Stimulated activated CD4-positive, alpha-beta T cell treated with anti-CD3 and anti-CD28 coated beads, Interleukin-4, amount 100 ng/mL, for 4 hours (primary cell): ENCODE measurements at places on chromosomes 7 and 10.

GRCh38 chr10:82438277-82438676 is 563.3 kb downstream of the NRG3 start:
- no peak for DNase-seq

- DNase-seq: no peak
Observed at GRCh38 chr7:50474382-50475160, 24.4 kb upstream of the FIGNL1 start.

- DNase-seq: no peak
Observed at GRCh38 chr10:123847686-123848432, 43.7 kb downstream of the CPXM2 start.

- no peak for DNase-seq
Observed at GRCh38 chr7:54811846-54812254, 52.8 kb upstream of the SEC61G start.

DNA sequence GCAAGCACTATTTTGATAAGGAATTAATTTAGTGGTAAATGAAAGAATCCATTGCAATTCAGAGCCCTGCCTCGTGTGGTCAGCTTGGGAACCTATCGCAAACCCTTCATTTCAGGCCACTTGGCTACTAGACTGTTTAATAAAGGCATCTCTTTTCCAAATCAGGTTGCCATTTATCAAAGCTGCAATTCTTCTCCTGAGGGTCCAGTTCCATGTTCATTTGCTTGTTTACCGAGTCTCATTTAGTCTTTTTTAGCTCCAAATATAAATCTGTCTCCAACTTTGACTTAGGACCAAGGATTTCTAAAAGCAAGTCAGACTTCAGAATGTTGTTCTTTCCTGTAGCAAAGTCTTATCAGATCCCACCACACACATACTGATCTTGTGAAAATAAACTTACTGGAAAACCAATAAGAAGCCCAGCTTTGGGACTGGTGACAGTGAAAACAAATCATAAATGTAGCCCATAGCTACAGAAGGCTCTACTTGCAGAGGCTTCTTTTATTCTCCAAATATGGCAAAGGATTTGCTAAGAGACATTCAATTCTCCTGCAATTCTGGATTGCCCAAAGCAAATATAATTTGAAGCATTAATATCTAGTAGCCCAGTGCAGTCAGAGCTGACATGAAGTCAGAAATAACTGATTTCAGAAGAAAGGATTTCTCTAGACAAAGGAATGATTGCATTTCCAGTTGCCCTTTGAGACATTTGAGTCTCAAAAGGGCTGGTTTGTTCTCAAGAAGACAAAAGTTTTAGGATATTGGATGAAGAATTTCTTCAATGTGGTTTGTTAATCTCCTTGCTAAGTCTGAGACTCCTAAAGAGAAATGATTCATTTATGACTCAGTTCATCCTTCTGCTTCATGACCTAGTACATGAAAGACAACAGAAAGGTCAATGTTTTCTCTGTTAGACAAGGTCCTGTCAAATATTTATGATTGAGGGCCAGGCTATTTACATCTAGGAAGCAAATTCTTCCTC is 28.0 kb downstream of the PPP1R3C start:
- no peak for DNase-seq

- no peak for DNase-seq
Observed at GRCh38 chr10:72834183-72834825, 59.2 kb upstream of the OIT3 start.

DNA sequence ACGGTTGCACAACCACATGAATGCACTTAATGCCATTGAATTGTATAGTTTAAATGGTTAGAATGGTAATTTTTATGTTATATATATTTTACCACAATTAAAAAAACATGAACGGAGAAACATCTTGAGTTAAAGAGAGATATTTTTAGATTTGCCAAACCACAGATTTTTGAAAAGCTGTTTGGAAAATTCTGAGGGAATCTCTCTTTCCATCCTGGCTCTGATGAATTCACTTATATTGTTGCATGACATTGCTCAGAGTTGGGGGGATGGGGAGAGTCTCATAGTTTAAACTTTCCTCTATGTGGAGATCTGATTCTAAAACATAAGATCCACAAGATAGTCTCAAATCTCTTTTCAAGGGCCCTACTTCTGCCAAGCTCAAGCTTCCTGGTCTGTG is 275.0 kb upstream of the NPVF start:
- DNase-seq: no peak

DNA sequence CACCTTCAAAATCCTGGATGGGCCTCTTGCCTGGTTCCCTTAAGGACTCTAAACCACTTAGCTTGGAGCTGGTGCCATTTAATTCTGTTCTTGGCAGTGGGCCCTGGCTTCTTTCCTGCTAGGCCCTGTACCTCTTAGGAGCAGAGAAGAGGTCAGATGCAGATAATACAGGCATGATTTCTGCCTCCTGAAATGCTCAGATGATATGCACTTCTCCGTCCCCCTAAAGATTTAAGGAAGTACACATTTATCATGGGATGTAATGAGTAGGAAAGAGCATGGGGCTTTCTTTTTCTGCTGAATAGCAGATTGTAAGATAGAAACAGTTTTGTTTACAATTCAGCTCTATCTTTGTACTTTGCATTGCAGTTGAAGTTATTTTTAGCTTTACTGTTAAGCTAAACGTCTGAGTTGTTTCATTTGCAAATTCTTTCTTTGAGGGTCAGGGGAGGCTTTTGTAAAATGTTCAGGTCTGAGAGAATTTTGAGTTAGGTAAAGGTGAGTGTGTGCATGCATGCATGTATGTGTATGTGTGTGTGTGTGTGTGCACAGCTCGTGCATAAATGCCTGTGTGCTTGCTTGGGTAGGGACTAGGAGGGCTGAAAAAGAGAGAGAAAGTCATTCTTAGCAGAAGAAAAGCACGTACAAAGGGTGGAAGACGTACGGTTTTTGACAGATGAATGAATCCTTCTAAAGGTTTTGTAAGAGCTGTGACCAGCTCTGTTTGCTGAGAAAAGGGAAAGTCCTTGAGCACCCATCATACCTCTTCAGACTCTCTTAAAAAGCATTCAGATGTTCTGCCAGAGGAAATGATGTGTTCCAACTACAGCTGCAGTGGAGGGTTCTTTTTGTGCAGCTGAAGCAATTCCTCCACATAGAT is 364.2 kb downstream of the AUTS2 start:
- no peak for DNase-seq

DNA sequence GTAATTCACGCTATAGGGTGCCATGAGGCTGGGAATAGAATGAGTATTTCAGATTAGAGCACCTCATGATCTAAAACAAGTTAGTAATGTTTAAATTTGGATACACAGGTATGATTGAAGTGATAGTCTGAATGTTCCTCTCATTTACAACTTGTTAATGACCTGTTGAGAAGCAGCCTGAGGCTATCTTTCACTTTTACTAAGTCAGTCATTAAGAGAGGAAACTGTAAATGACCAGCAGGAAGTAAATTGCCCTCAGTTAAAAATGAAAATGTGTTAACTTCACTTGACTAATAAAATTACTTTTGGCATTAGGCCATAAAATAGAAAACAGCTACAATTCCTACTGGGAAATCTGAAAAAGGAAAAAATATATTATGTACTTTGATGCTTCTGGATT is 1042.0 kb downstream of the DNAJB9 start:
- no peak for DNase-seq

DNA sequence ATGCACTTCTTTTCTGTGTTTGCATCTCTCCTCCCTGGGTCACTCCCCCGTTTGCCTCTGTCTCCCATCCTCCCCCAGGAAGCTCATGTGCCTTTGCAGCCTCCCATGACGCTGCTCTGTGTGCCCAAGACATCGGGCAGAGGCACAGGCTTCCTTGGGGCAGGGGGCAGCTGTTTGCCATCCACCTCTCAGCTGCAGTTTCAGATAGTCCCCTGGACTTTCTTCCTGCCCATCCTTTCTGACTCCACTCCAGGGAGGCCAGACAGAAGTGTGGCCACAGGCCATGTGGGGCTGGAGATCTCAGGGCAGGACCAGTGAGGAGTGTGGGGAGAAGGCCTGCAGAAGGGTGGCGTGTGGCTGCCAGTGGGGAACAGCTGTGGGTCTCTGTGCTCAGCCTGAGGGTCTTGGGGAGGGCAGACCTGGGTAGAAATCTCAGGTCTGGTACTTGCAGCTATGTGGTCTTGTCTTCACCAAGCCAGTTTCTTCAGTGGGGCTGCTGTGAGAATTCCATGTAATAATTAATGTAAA is 10.6 kb upstream of the SAMD8 start:
- DNase-seq: no peak

GRCh38 chr10:113557424-113557862 is 4.6 kb downstream of the HABP2 start:
- no peak for DNase-seq

DNA sequence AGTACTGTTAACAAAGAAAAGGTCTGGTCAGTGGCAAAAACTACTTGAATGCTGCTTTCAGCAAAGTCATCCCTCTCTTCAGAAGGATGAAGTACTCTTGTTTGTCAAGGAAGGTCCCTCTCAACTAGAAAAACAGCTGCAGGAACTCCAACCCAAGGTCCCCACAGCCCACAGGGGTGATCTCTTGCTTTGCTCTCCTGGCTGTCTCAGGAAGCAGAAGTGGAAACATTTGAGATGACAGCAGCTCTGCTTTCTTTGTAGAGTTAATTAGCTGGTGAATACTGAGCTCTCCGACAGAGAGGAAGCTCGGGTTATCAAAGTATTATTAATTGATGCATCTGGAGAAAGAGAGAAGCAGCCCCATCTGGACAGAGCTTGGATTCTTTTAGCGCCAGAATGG is 25.4 kb upstream of the LRGUK start:
- DNase-seq: no peak
